ENCODE measurements at places on chromosomes 16 and 17.

DNA sequence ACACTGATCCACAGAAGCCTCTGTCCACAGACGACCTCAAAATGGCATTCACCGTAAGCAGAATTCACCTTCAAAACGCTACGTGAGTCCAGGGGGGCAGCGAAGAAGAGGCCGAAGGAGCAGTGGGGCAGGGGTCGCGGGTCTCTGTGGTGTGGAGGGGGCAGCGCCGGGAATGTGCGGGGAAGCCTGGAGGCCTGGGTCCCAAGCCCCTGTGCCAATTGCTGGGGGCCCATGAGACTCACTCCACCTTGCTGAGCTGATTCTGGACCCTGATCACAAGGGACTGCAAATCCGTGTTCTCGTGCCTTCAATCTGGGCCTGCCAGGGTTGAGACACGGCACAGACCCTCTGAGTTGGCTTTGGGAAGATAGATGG lies 43.3 kb upstream of the SMPD3 start:
- DNase-seq: no peak

GRCh38 chr16:88901718-88902337 lies 35.4 kb upstream of the PABPN1L start:
- DNase-seq: no peak

DNA sequence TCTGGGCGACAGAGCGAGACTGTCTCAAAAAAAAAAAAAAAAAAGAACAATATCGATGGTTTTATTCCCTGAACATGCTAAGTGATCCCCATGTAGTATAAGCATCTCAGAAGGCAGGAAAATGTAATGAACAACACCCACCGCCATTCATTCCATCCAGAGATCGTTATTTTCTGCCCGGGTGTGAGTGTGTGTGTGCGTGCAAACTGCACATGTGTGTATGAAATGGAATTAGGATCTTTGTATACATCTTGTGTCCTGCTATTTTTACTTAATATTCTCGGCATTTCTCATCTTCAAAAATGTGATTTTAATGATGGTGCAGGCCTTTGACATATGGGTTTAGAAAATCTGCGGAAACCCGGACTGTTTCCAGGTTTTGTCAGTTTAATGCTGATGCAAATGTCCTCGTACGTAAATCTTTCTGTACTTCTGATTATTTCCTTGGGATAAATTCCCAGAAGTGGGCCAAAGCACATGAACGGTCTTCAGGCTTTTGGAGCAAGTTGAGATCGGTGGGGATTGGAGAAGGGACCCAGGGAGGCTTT lies 254.8 kb downstream of the SEC14L1 start:
- DNase-seq: no peak

GRCh38 chr17:41518031-41518430 lies 659 bp downstream of the KRT15 start:
- no peak for DNase-seq

- DNase-seq: no peak
These were observed 1.4 kb downstream of the NT5M start for GRCh38 chr17:17304521-17304985.

- no peak for DNase-seq
These were observed 66.0 kb upstream of the HAS3 start for GRCh38 chr16:69039333-69039941.

DNA sequence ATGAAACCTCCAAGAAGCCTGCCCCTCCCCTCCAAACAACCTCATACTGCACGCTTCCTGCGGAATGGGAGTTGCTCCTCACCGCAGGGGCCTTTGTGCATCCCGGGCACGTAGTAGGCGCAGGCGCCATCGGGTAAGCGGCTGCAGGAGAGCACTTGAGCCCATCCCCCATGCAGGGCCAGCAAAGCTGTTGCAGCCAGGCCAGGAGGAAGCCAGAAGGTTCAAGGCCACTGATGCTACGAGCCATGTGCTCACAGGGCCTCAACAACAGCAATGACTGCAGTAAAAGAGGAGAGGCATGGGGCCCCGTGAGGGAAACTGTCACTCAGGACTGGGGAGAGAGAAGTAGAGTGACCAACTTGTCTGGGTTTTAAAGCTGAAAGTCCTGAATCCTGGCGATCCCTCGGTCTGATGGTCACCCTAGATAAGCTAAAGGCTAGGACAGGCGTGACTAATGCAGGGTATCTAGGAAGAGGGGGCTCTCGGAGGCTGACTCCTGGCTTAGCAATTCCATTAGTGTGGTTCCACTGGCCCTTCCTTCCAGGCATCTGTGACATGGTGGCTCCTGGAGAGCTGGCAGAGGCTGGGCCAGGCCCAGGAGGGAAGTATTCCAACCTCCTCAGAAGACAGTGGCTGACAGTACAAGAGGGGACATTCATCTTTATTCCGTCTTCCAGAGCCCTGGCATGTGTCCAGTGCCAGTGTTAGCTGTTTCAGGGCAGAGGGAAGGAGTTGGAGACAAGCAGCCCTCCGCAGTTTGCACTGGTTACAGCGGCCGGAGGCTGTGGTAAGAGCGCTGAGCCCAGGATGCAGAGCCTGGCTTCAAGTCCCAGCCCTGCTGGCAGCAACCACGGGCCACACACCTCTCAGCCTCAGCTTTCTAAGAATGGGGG lies 20.8 kb downstream of the GOSR2 start:
- DNase-seq: no peak

GRCh38 chr16:2147981-2148671 lies at the start of gene RAB26:
Gene RAB26 (plus strand): TSS chr16:2148625. CDS start chr16:2148784, 159 bp downstream.
- DNase-seq: peak; percentile 90

GRCh38 chr17:2030779-2031163 lies 818 bp downstream of the DPH1 start:
- DNase-seq: no peak

- peak; percentile 77 for DNase-seq
These were observed 93.4 kb upstream of the TNRC6A start for GRCh38 chr16:24635900-24636610.

All from Peyer's patch (tissue), 4 donors.